ENCODE measurements at places on chromosomes 2 and 18.

DNA sequence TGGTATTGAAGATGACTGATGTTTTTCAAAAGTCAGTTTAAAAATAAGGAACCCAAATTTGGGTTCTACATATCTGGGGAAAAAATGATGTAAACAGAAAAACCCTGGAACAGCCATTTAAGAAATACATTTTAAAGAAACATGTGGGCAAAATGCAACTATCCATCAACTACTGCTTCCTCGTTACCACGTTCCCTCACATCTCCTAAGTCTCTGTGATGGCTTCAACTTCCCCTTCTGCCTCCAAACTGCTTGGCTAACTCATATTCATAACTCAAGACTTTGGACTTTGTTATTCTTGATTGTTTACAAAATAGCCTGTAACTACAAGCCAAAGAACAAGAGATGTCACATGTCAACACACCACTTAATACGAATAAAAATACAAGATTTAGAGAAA is 116.3 kb downstream of the DYM start:
- no peak for DNase-seq

DNA sequence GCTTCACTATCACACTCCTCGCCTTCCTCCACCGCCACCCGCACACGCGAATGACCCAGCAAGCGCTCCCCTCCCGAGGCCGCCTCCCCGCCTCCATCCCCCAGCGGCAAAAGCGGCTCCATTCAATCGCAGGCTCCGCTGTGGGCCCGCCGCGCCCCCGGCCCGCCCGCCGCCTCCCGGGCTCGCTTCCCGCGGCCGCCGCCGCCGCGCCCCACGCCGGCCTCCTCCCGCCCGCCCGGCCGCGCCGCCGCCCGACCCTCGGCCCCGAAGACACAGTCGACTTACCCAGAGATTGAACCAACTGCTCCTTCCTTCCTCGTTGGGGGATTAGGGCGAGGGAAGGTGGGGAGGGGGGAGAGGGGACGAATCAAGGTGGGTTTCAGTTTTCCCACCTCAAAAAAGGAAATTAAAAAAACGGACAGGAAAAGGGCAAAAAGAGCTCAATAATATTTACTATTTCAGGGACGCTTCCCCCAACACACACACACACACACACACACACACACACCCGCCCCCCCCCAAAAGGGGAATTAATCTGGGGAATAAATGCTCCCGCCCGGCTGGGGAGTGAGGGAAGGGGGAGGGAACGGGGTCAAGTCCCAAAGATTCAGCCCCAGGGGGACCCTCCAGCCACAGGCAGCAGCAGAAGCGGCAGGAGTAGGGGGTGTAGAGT is 743 bp downstream of the XPO1 start:
- no peak for DNase-seq

DNA sequence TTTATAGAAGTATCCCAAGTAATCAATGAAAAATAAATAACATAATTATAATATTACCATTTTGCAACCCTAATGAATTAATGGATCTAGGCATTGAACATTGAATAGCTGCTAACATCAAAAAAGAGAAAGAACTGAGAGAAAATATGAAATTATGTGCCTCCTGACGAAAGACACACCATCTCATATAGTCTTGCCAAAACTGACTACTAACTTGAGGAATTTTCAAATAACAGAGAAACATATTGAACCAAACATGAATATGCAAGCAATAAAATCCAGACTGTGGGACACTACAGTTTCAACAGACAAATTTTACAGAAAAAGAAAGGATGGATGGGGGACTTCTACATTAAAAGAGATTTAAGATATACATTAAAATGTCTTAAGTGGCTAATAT is 165.7 kb downstream of the WDPCP start:
- no peak for DNase-seq

- peak; percentile 88 for DNase-seq
Measured at GRCh38 chr2:28356095-28356911, 36.4 kb upstream of the FOSL2 start.

GRCh38 chr2:44605511-44605910 is 243.8 kb downstream of the CAMKMT start:
- no peak for DNase-seq
